ENCODE measurements at places on chromosomes 11 and 22. TPM values are rescaled to one million over a fixed set of nuclear protein-coding genes. Genes with fewer than 3 reads are reported as not detected.

Gene SHANK2
- 4.9 TPM for total RNA-seq

Gene HEPACAM
- total RNA-seq = not detected

Gene F2
- not detected for total RNA-seq

Gene C1QTNF5
- total RNA-seq = 90.8 TPM

Gene RAD9A
- total RNA-seq = 4.7 TPM

Gene TIMM10
- 32.1 TPM for total RNA-seq

Gene TLCD5
- total RNA-seq = 6.4 TPM

Gene GDPD4
- total RNA-seq = not detected
